Mesothelial cell of epicardium (in vitro differentiated cells): ENCODE measurements at places on chromosomes 3 and 15.

- peaks cover 3% of the 10 kb centered on the region for H3K36me3 ChIP-seq
- H3K27ac ChIP-seq: peak overlapping the region; percentile 49
- no peak for DNase-seq
- peaks cover 46% of the 10 kb centered on the region for H3K4me1 ChIP-seq
- no peaks in the 10 kb centered on the region for H3K27me3 ChIP-seq
Measured at GRCh38 chr3:188272481-188273372, 118.8 kb downstream of the LPP start.

GRCh38 chr15:78004222-78004727 lies 73.2 kb downstream of the TBC1D2B start:
- no peak overlapping the region for H3K4me3 ChIP-seq
- H3K27me3 ChIP-seq: no peaks in the 10 kb centered on the region
- peaks cover 7% of the 10 kb centered on the region for H3K36me3 ChIP-seq
- peaks cover 5% of the 10 kb centered on the region for H3K4me1 ChIP-seq
- peak overlapping the region; percentile 9 for H3K27ac ChIP-seq

DNA sequence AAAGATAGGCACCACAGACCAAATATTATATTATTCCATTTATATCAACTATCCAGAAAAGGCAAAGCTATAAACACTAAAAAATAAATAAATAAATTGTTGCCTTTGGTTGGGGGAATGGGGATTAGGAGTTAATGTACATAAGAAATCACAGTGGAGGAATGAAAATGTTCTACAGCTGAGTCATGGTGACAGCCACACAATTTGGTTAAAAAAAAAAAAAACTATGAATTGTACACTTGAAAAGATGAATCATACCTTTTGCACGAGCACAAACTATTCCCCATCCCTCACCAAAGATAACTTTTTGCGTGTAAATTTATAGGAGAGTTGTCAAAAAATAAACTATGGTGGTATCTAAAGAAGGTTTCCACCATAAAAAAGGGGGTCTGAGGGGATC lies 103.2 kb downstream of the TBC1D5 start:
- H3K4me1 ChIP-seq: peaks cover 9% of the 10 kb centered on the region
- H3K27ac ChIP-seq: no peak overlapping the region
- no peaks in the 10 kb centered on the region for H3K27me3 ChIP-seq
- H3K4me3 ChIP-seq: no peak overlapping the region

DNA sequence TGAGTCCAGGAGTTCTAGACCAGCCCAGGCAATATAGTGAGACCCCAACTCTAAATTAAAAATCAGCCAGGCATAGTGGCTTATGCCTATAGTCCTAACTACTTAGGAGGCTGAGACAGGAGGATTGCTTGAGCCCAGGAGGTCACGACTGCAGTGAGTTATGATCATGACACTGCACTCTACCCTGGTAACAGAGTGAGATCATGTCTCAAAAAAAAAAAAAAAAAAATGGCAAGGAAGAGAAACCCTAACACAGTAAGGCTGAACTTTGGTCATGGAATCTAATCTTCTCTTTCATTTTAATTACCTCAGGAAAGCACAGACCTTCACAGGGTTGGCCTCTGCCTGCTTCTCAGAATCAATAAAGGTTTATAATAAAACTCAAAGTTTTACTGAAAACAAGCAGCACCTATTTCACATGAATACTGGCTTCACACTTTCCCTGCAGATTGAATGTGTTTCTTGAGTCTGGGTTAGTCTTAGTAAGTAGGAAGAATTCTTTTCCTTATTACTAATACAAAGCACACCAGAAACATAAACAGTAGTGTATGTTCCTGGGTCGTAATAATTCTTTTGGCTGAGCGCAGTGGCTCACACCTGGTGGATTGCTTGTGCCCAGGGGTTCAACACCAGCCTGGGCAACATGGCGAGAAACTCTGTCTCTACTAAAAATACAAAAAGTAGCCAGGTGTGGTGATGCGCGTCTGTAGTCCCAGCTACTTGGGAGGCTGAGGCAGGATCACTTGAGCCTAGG lies 11.6 kb upstream of the NR2C2 start:
- H3K4me3 ChIP-seq: no peak overlapping the region
- H3K36me3 ChIP-seq: no peaks in the 10 kb centered on the region
- no peaks in the 10 kb centered on the region for H3K27me3 ChIP-seq

- DNase-seq: no peak
- H3K4me3 ChIP-seq: no peak overlapping the region
- no peaks in the 10 kb centered on the region for H3K27me3 ChIP-seq
- peaks cover 31% of the 10 kb centered on the region for H3K4me1 ChIP-seq
- H3K27ac ChIP-seq: peak overlapping the region; percentile 39
- H3K36me3 ChIP-seq: no peaks in the 10 kb centered on the region
Measured at GRCh38 chr3:118511402-118511801, 523.2 kb downstream of the IGSF11 start.

DNA sequence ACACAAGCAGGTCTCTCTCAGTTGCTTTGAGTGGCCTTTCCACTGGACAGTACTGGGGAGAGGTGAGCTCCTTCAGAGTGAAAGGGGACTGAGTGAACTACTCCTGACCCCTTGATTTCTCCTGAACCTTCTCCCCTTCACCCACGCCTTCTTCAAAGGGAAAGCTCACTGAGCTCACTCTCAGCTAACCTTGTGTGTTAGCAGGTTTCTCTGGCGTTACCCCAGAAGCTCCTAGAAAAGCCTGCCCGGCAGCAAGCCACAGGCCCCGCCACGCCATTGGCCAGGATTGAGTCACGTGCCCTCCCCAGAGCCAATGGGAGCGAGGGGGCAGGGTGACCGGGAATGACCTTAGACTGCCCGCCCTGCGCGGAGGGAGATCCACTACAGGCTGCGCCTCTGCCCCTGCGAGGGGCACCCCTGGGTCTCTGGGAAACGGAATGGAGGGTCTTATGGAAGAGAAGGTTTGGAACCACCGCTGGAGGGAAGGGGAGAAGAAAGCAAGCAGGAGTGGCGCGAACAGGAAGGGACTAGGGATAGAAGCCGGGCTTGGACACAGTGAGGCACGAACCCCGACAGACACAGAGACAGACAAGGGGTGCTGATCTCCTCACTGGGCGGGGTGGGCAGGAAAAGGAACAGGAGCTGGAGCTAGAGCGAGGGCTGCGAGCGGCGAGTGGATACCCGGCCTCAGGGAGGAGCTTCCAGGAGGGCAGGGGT lies 17.4 kb upstream of the CLK3 start:
- H3K4me3 ChIP-seq: peak overlapping the region; percentile 67
- H3K27ac ChIP-seq: peak overlapping the region; percentile 77
- DNase-seq: no peak
- peaks cover 18% of the 10 kb centered on the region for H3K36me3 ChIP-seq

- no peak overlapping the region for H3K27ac ChIP-seq
- DNase-seq: no peak
- H3K36me3 ChIP-seq: no peaks in the 10 kb centered on the region
- peaks cover 18% of the 10 kb centered on the region for H3K4me1 ChIP-seq
- H3K4me3 ChIP-seq: no peak overlapping the region
Measured at GRCh38 chr3:58569287-58570001, 7.7 kb downstream of the FAM107A start.

- H3K27ac ChIP-seq: no peak overlapping the region
- no peaks in the 10 kb centered on the region for H3K27me3 ChIP-seq
- H3K4me3 ChIP-seq: no peak overlapping the region
- DNase-seq: no peak
- peaks cover 23% of the 10 kb centered on the region for H3K4me1 ChIP-seq
Measured at GRCh38 chr3:53258600-53259426, 3.0 kb upstream of the TKT start.

- H3K27ac ChIP-seq: no peak overlapping the region
- H3K4me3 ChIP-seq: no peak overlapping the region
- no peaks in the 10 kb centered on the region for H3K27me3 ChIP-seq
- H3K4me1 ChIP-seq: no peaks in the 10 kb centered on the region
Measured at GRCh38 chr3:175224051-175224450, 364.9 kb downstream of the NAALADL2 start.

GRCh38 chr3:56118968-56119367 lies 349.3 kb downstream of the ERC2 start:
- H3K27me3 ChIP-seq: no peaks in the 10 kb centered on the region
- H3K36me3 ChIP-seq: peaks cover 1% of the 10 kb centered on the region
- no peak overlapping the region for H3K4me3 ChIP-seq
- no peak for DNase-seq
- no peaks in the 10 kb centered on the region for H3K4me1 ChIP-seq
- H3K27ac ChIP-seq: no peak overlapping the region

- no peak for DNase-seq
- no peaks in the 10 kb centered on the region for H3K27me3 ChIP-seq
- peak overlapping the region; percentile 88 for H3K27ac ChIP-seq
- peaks cover 23% of the 10 kb centered on the region for H3K4me1 ChIP-seq
Measured at GRCh38 chr3:113275583-113275928, 64.2 kb downstream of the BOC start.

DNA sequence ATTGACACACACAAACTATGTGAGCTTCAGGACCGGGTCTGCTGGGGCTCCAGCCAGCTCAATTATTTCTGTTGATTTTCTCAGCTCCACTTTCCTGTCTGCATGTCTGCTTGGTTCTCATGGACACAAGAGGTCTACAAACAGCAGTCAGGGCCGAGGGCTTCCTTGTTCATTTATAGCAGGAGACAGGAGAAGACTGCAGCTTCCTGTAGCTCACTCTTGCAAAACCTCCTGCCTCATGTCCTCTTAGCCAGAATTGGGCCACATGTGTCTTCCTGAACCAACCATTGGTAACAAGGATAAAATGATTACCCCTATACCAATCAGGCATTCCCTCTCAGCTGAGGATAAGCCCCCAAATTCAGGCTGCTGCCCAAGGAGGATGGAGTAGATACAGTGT lies 182.8 kb downstream of the TLE3 start:
- no peak overlapping the region for H3K27ac ChIP-seq
- H3K27me3 ChIP-seq: peaks cover 33% of the 10 kb centered on the region
- H3K4me3 ChIP-seq: no peak overlapping the region
- no peak for DNase-seq
- no peaks in the 10 kb centered on the region for H3K36me3 ChIP-seq
- peaks cover 9% of the 10 kb centered on the region for H3K4me1 ChIP-seq

GRCh38 chr3:106560451-106560966 lies 691.7 kb upstream of the CBLB start:
- no peak overlapping the region for H3K4me3 ChIP-seq
- no peak for DNase-seq
- H3K4me1 ChIP-seq: peaks cover 3% of the 10 kb centered on the region
- H3K27me3 ChIP-seq: no peaks in the 10 kb centered on the region

DNA sequence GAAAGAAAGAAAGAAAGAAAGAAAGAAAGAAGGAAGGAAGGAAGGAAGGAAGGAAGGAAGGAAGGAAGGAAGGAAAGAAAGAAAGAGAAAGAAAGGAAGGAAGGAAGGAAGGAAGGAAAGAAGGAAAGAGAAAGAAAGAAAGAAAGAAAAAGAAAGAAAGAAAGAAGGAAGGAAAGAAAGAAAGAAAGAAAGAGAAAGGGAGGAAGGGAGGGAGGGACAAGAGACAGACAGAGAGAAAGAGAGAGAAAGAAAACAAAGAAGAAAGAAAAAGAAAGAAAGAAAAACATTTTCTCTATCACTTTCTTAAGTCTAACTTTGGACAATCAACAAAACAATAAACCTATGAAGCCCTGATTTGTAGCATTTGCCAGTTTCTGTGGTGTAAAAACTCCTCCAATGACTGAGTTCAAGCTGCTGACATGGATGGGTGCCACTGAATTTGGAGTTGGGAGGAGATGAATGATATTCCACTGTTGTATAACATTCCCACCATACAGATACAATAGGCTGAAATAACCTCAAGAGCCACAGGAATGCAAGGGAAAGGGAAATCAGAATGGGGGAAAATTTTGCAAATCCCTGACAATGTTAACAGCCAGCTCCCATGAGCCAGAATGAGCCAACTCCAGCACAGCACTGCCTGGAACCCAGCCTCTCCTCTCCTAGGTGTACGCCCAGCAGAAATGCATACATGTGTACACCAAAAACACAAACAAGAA lies 15.0 kb upstream of the RTP3 start:
- no peaks in the 10 kb centered on the region for H3K4me1 ChIP-seq
- H3K27ac ChIP-seq: no peak overlapping the region
- H3K27me3 ChIP-seq: peaks cover 42% of the 10 kb centered on the region
- H3K4me3 ChIP-seq: no peak overlapping the region

- H3K4me1 ChIP-seq: no peaks in the 10 kb centered on the region
- DNase-seq: no peak
- H3K27me3 ChIP-seq: peaks cover 5% of the 10 kb centered on the region
- no peaks in the 10 kb centered on the region for H3K36me3 ChIP-seq
- H3K27ac ChIP-seq: no peak overlapping the region
Measured at GRCh38 chr15:31842532-31843195, 187.7 kb upstream of the CHRNA7 start.

DNA sequence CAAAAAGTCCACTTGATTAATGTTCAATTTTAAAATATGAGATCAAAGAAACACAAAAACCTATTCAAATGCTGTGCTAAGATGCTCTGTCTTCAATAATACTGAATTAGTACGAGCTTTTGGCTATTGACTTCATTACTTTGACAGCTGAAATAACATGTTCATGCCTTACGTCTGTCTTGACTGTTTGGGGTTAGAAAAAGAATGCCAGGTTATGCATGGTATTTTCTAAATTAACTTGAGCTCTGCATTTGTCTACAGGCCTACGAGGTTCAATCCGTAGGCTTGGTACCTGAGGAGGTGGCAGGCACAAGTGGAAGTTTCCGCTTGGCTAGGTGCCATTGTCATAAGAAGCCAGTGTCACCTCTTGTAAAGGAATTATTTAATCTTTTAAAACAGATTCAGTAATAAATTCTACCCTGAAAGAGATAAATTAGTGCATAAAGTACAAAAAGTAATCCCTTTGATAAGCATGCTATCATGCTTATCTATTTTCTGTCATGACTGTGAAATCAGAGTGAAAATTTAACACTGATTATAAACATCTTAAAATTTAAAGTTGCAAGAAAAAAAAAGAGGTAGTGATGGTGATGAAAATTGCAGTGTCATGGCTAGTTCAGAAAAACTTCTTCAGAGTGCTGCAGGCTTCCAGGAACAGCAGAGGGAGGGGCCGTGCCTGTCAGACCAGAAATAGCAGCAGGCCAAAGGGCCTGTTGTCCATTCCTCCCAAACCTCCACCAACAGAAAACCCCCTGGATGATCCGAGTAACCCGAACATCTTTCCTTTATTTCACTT lies 115.7 kb downstream of the ARRDC4 start:
- peaks cover 26% of the 10 kb centered on the region for H3K4me1 ChIP-seq
- H3K36me3 ChIP-seq: no peaks in the 10 kb centered on the region

DNA sequence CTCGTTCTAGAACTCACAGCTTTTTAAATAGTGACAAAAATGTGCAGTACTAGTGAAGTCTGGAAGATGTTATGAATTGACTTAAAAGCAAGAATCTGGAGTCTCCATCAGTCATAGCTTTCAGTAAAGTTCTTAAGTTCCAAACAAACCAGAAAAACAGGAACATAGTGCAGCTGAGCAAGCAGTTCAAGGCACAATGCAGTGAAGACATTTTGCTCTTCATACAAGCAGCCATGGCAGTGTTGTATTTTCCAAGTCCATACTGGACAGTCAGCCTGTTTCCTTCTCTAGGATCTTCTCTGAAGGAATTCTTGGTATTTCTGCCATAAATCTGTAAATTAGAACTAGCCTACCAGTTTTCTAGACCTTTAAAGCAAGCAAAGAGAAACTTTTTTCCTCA lies 90.5 kb downstream of the LRRC28 start:
- H3K4me3 ChIP-seq: no peak overlapping the region
- no peaks in the 10 kb centered on the region for H3K27me3 ChIP-seq
- H3K4me1 ChIP-seq: peaks cover 33% of the 10 kb centered on the region
- H3K36me3 ChIP-seq: peaks cover 2% of the 10 kb centered on the region

- no peaks in the 10 kb centered on the region for H3K4me1 ChIP-seq
- H3K27me3 ChIP-seq: no peaks in the 10 kb centered on the region
- no peak for DNase-seq
Measured at GRCh38 chr15:99755692-99756409, 22.6 kb upstream of the LYSMD4 start.
